Ascending aorta (tissue), 2 donors: ENCODE measurements at places on chromosomes 4 and X.

GRCh38 chrX:107293056-107293455, 86.6 kb downstream of the DNAAF6 start:
- no peak for DNase-seq

DNA sequence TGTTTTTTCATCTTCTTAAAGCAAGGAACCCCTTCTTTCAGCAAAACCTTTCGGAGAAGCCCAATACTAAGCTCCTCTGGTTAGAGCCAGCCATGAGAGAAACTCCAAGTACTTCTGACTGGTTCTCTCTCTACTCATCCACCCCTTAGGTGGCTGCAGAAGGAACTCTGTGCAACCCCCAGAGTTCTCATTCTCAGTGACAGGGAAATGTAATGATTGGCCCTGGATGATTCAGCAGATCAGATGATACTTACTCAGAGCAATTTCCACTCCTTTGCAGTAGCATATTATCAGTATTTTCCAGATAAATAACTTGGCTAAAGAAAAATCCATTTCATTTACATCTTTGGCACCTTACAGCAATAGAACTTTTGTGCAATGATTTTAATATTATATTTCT, 3.2 kb downstream of the SPP1 start:
- no peak for DNase-seq

DNA sequence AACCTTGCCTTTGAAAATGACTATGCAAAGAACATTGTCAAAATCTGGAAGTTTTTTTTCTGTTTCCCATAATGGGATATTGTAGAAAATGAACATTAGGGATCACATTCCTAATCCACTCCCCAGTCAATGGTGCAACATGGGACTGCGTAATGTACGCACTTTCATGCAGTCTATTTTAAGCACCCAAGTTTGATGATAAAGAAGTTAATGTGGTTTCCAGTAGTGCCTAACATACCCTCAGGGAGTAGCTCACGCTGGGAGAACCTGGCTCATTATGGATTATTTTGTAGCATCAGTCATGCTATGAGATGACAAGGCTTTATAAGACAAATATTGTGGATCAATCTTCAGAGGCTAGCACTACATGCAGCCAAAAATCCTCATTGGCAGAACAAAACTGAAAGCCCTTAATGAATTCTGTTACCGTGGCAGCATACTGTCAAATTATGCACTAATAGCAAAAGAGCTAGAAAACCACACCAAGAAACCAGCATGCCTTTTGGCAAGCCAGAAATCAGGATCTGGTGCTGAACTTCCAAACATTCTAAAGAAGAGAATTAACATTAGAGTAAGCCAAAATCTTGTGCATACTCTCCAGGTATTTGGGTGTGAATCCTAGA, 1392.8 kb upstream of the TENM3 start:
- DNase-seq: no peak

DNA sequence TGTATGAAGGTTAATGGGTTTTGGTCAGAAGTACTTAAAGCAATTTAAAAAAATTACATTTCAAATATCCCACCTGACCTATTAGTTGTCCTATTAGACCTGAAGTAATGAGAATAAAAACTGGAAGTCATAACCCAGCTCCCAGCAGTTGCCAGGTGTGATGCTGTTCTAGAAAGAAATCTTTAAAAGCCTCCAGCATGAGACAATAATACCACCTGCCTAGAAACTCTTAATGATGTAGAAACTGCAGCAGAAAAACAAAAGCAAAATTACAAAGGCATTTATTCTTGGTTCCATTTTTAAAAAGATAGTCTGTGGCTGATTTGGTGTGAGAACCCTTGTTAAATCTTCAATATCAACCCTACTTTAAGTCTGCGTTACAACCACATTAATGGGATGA, 1137.7 kb upstream of the TENM3 start:
- no peak for DNase-seq

- DNase-seq: no peak
Observed at GRCh38 chrX:44908827-44909226, 35.8 kb downstream of the KDM6A start.

DNA sequence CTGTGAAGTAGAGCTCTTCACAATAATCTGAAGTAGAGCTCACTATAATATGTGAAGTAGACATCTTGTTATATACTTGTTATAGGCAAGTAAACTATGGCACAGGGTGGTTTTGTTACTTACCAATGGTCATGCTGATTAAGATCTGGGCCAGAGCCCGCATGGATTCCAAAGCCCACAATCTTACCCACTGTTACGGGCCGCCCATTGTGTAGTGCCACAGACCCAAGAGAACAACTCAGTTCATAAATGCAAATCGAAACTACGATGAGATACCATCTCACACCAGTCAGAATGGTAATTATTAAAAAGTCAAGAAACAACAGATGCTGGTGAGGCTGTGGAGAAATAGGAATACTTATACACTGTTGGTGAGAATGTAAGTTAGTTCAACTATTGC, 46.9 kb upstream of the CT47C1 start:
- no peak for DNase-seq
